ENCODE measurements at places on chromosomes 5 and 9.

DNA sequence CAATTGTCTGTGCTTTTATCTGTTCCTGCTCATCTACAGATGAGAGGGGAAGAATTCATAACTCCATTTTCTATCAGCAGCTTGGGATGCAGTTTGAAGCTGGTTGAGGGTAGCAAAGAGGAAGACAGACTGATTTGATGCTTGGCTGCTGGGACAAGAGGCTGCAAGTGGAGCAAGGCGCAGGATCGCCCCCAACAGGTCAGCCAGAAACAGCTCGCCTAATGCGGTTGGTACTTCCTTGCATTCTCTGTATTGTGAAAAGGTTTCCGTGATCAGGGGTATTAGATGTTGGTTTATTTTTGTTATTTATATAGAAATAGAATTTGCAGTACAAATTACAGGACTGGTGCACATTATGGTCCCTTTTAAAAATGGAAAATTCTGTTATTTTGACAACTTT lies 40.6 kb downstream of the ZNF883 start:
- peak; percentile 74 for DNase-seq

- DNase-seq: no peak
Measured at GRCh38 chr5:110177729-110178128, 488.0 kb downstream of the MAN2A1 start.

DNA sequence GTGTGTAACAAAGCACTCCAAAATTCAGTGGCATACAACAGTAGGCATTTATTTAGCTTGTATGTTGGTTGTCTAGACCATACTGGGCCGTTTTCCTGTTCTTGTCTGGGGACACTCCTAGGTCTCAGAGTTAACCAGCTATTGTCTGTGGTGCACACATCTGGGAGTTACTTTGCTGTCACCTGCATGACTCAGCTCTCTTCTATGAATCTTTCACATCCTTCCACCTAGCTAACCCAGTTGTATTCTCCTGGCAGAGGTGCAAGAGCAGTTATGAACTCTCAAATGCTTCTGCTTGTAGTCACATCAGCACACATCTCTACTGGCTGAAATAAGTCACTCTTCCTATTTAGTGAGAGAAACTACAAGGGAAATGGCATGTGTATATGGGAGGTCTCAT lies 138.1 kb downstream of the BAAT start:
- no peak for DNase-seq

- DNase-seq: no peak
Measured at GRCh38 chr9:14935964-14936363, 25.7 kb upstream of the FREM1 start.

DNA sequence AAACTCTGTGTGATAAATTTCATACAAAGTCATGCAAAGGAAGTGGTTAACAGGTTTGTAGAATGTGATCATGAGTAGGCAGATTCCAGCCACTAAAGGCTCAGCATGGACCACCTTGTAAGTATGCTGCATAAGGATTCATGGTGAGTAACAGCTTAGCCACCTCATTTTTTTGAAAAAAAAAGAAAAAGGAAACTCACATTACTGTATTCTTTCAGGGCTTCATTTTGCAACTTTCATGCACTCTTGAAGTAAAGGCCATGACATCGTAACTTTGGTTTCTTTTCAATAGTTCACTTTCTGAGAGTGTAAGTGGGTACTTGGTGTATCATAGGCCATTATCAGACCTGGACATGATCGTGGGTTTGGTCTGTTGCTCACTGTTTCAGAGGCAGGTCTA lies 175.1 kb downstream of the PCSK1 start:
- DNase-seq: no peak

DNA sequence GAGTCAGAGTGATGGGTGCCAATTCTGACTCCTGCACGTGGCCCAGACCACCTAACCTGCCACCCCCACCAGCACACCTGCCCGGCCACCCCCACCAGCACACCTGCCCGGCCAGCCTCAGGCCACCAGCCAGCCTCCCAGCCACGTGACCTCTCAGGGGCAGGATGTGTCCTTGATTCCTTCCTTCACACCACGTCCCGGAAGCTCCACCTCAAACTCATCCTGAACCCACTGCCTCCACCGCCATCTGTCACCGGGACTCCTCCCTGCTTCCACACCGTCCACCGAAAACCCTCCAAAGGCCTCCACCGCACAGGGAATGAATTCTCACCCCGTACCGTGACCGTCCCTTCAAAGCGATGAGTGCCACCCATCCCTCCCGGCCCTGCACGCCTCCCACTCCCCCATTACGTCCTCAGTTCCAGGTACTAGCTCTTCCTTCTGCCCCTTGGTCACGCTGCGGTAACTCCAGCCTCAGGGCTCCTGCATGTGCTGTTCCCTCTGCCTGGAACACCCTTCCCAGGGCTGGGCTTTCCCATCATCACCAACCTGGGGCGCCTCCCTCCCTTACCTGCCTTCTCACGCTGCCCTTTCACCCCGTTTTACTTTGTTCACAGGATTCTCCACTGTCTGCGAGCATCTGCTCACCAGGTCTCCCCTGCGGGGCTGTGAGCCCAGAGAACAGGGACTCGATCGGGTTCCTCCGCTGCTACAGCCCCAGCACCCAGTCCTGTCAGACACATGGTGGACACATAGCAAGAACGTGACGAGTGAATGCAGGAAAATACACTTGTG lies 82.9 kb downstream of the ADAMTS2 start:
- no peak for DNase-seq

- DNase-seq: no peak
Measured at GRCh38 chr5:54063817-54064216, 246.6 kb downstream of the ARL15 start.

DNA sequence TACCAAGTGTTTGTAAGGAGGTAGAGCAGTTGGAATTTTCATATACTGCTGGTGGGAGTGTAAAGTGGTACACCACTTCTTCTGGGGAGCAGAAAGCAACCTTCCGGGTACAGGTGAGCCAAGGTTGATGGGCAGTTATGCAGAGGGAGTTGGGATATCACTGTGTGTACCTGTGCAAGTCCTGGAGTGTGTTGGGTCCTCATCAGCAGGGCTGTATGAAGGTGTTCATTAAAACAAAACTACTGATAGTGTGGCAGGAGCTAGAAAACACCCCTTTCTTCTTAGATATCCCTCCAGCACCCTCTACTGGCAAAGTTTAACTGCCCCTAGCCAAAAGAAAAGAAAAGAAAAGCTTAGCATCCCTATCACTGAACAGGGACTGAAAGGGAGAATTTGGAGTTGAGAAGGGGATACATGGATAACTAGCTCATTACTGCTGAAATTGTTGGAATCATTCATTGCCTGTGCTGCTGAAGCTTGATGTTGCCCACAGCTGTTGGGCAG lies 10.7 kb downstream of the MARCHF6 start:
- DNase-seq: no peak

DNA sequence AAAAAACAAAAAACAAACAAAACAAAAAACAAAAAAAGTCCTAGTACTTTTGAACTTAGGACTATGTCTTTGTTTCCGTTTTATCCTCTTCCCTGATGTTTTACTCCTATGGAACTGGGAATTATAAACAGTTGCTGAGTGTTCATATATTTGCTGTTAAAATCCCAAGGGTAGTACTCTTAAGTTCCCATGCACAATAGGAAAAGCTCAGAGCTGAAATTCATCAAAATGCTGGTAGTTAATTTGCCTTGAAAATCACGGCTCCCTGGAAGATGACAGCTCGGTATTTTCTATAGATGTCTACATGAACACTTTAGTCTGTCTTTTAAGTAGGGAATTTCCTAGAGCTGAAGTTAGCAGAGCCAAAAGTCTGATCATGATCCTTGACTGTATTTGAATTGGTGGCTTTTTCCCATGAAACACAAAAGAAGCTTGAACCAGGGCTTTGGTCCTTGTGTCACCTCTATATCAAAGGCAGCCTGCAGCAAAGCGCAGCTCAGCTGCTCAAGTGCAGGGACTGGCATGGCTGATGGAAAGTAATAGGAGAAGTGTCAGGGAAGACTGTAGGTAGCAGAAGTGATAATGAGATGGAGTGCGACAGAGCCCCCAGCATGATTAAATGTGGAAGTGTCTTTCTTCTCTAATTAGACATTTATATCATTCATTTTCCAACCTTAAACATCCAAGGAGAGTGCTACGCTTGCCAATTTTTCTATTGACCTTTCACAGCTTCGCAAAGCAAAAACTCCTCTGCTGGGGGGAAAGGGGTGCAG lies 310.9 kb downstream of the TRIM36 start:
- no peak for DNase-seq

DNA sequence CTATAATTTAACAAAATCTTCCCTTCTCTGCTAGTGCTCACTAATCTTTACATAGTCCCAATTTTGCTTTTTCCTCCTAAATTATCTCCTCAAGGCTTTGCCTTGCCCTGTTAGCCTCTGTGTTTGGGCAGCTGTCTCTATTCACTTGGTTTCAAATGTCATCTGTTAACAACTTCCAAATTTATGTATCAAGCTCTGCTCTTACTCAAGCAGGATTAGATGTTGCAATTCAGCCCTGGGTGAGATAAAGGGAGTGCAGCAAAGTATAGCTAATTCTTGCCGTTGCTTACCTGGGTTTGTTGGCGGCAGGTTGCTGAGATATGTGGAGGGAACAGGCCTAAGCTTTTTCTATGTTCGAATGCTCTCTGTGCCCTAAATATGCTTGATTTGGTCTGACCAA lies 483.8 kb downstream of the DMAC1 start:
- DNase-seq: no peak

- DNase-seq: no peak
Measured at GRCh38 chr5:7759951-7760580, 90.9 kb downstream of the CFAP90 start.

DNA sequence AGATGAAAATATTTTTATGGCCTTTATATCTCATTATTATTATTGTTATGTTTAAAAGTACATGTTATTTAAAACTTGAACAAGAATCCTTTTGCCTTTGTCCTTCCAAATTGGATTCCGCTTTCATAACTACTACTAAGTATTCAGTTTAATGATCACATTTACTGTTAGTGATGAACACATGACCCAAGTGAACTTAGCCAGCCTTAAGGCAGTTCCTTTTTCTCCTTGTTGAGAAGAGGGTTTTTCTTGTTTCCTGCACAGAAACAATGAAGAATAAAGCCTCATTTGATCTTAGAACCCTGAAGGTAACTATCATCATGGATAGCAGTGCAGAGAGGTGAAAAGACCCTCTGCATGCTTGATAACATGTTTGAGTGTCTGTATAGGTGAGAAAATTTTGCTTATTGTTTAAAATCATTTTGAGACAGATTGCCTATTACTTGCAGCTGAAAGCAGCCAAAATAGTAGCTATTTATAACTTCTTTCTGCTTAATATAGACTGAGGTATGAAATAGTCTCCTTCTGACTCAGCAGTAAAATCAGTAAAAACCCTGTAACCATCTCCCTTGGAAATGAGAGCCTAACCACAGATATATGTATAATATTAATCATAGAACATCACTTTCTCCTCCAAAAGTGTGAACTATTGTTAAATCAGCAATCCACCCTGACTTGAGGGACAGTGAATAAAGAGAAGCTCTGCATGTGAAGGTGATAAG lies 266.2 kb downstream of the SPATA31D1 start:
- DNase-seq: no peak

- DNase-seq: no peak
Measured at GRCh38 chr9:113387560-113388230, 10.9 kb upstream of the HDHD3 start.

DNA sequence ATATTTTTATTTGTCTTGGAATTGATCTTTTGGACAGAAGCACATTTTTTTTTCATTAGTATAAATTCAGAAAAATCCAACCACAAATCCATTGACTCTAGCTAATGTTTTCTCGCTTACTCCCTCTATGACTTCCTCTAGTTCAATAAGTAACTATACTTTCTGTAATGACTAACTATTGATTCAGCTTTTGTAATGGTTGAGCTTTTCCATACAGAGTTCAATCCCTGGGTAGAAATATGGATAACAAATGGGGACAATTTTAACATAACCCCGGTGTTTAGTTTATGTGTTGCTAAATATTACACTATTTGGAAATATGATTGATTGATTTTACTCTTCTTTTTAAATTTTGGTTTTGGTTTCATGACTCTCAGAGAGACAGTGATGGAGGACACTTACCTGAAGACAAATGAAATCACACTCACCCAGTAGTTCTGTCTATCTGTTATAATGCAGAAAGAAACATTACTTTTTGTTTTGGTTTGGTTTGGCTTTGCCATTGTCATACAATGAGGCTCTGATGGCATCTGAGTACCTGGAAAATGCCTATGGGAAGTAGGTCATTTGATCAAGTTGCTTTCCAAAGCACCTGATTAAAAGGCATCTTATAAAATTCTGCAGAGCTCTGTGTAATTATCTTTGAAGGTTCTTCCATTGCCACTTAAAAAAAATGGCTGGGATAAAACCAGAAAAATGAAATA lies 309.7 kb upstream of the MPDZ start:
- no peak for DNase-seq

DNA sequence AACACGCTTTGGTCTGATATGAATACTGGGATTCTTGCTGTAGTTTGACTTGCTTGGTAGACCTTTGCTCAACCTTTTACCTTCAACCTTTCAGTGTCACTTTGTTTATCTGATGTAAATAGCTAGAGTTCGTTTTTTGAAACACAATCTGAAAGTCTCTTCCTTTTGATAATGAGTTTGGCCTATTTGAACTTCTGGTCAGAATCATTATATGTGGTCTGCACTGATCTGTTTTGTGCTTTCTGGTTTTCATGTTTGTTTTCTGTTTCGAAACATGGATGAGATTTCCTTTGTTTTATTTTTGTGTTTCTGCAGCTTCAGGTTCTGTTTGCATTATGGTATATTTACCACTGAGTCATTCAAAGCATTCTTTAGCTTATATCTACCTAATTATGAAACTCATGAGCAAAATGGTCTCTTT lies 217.5 kb downstream of the GABBR2 start:
- DNase-seq: no peak

GRCh38 chr5:76542887-76543690 lies 80.1 kb downstream of the F2RL2 start:
- DNase-seq: no peak

- DNase-seq: no peak
Measured at GRCh38 chr9:115625251-115625650, 507.3 kb upstream of the TNC start.

DNA sequence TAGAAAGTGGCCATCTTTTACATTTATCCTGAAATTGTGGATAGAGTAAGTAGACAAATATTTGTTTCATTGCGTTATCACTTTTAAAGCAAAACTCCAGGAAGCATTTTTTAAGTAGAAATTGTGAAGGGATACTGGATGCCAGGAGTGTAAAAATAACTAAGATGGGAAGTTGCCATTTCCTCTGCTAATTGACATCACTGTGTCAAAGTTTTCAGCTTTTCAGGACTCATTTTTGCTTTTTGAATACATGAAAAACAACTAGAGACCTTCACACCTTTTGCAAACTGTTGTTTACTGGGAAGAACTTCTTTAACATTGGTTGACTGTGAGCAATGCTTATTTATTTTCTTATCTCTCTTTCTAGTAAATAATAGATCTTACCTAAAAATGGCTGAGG lies 337.5 kb downstream of the NR2F1-AS1 start:
- no peak for DNase-seq

Measured in D341Med (cell line).